Left renal cortex interstitium (tissue), 4 donors: ENCODE measurements at places on chromosomes 12 and 14. TPM values are rescaled to one million over a fixed set of nuclear protein-coding genes. Genes with fewer than 3 reads are reported as not detected.

Gene OVCH1
- 0.84 TPM for polyA plus RNA-seq

- DNase-seq = no peak
Observed at GRCh38 chr12:12909228-12909994, 18.0 kb downstream of the GPRC5A start.

- no peak for DNase-seq
Observed at GRCh38 chr12:56234746-56235436, 5.0 kb downstream of the SLC39A5 start.

Gene BRI3BP
- 9.5 TPM for polyA plus RNA-seq

DNA sequence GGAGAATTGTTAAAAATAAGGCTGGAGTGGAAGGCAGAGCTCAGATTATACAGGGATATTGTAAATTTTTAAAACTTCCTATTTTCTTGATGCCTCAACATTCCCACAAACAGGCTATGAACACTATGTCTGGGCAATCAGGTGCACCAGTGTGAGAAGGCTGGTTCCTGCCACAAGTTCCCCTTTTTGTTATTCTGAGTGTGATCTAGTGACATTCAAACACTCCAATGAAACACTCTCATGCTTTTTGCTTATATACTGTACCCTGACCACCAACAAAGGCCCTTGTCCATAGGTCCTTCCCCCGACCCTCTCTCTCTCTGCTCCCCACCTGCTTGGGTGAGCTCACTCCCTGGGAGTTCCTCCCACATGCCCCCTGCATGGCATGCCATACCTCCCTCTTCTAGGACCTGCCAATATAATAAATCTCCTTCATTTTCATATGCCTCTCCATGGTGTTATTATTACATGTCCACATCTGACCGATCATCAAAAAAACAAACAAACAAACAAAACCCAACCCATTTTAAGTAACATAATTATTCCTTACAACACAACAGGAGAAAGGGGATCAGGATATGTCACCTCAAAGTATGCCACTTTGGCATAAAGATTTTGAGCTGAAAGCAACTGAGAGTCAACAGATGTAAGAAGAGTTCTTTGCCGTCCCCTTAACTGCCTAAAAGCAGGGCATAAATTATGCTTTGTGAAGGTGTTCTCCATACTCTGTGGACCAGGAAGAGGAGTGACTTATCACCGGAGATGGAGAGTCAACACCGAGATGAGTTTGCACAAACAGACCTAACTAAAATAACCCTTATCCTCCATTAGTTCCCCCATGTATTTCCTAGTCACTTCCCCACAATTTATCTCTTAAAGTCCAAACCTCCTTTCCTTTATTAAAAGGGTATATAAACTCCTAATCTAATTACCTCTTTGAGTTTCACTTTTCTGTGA is 42.5 kb upstream of the CATSPERB start:
- DNase-seq = no peak

- DNase-seq = no peak
Observed at GRCh38 chr14:54629635-54630360, 62.9 kb downstream of the SAMD4A start.

- DNase-seq = no peak
Observed at GRCh38 chr14:65255583-65256461, 153.5 kb upstream of the MAX start.

DNA sequence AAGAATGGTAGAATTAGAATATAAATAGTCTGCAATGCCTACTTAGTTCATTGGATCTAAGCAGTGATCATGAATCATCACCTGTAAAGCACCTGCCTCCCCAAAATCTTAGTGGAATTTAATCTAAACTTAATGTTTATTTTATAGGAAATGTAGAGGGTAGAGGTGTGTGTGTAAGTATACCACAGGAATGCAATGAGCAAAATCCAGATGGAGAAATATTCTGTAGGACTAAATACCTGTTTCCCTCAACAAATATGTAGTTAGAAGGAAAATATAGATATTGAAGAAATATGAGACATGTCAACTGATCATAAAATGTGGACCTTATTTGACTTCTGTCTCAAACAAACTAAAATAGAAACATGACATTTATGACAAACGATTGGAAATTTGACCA is 839.2 kb upstream of the FBXO33 start:
- DNase-seq = no peak

GRCh38 chr12:110370732-110371231 is 32.7 kb downstream of the ANAPC7 start:
- no peak for DNase-seq
